ENCODE measurements at places on chromosomes 3 and 15.
A peak's percentile ranks its signal among the peaks of the same experiment; 100 is the strongest.

- no peak for DNase-seq
Observed at GRCh38 chr3:124352149-124352539, 360.2 kb upstream of the ROPN1 start.

GRCh38 chr3:112132554-112132953 is 494 bp downstream of the GCSAM start:
- DNase-seq = no peak

DNA sequence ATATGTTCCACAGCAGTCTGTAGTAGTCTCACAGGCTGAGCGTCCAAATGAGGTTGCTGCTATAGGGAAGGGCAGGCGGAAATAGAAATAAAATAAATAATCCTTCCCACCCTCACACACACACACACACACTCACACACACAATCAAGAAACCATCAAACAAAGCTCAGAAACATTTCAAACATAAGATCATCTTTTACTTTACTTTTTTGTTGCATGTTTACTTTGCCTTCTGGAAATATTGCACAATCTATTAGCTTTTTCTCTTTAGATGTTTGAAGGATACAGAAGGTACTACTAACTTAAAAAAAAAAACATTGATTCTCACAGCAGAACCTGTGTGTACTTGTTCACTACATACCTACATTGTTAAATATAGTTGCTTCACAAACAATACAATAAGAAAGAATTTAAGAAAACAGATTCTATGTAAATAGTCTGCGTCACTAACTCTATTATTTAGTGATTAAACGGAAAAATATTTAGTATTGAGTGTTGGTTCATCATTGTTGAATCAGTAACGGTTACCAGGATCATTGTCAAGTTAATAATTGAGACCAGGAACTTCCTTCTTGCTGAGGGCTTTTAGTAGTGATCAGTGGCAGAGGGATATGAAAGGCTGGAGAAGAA is 20.5 kb downstream of the ALCAM start:
- DNase-seq = no peak

DNA sequence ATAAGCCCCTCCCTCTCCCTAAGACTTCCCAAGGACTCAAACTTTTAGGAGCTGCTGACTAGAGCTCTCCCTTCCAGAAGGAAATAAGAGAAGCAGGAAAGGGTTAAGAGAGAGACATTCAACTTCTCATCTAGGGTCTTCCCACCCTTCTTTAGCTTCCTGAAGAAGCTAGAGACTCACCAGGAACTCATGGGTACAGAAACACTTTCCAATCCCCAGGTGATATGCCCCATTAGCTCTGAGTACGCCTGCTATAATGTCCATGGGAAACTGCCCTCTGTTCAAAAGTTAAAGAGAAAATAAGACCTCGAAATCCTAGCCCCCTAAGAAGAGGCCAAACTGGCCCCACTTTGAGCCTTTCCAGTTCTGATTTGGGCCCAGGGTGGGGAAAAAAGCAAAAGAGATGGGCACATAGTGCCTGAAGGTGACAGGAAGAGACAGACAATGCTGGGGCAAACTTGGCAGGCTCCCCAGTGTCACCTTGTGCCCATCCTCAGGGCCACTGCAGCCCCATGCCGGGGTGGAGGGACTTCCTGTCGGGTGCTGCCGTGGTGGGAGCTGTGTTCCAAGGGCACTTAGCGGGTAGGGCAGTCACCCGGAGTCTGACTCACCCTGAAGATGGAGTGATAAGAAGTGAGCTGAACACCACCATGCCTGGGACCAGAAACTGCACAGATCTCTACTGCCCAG is 29.5 kb downstream of the CCDC12 start:
- DNase-seq = peak; percentile 72

GRCh38 chr3:129402210-129402609 is 26.2 kb downstream of the EFCAB12 start:
- DNase-seq = no peak

GRCh38 chr3:186967686-186968085 is 37.4 kb downstream of the ST6GAL1 start:
- DNase-seq = no peak

DNA sequence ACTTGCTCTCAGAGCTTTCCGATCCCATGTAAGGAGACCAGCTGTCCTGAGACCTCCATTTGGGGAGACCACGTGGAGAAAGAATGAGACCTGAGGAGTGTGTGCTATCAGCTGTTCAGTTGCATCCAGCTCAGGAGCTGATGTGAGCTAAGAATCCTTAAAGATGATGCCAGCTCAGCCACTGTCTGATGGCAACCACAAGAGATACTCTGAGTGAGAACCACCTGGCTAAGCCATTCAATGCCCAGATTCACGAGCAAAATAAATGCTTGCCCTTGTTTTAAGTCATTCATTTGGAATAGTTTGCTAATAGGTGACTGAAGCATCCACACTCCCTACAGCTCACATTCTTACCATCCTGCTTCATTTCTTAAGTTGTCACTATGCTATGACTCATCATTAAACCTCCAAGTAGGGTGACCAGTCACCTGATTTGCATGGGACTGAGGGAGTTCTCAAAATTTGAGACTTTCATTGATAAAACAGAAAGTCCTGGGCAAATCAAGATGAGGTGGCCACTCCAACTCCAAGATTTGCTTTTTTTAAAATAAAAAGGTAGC is 56.4 kb downstream of the SPTSSB start:
- DNase-seq = no peak

DNA sequence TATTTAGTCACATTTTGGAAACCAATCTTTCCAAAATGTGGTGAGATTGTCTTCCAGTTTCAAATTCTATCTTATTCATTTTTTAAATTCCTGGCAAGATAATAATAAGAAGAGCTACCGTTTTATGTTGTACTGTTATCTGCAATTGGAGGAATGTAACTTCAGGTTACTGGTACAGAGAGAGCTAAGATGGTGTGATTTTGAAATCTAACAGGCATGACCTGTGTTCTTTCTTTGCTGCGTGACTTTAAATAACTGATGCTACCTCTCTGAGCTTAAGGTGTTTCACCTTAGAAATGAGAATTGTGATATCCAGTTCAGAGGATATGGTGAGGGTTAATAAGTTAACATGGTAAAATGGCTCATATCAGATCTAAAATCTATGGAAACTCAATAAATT is 21.7 kb downstream of the CADM2 start:
- DNase-seq = no peak

- DNase-seq = no peak
Observed at GRCh38 chr15:80992006-80992405, 2.4 kb upstream of the MESD start.

- DNase-seq = no peak
Observed at GRCh38 chr15:75799190-75799589, 44.1 kb upstream of the UBE2Q2 start.

DNA sequence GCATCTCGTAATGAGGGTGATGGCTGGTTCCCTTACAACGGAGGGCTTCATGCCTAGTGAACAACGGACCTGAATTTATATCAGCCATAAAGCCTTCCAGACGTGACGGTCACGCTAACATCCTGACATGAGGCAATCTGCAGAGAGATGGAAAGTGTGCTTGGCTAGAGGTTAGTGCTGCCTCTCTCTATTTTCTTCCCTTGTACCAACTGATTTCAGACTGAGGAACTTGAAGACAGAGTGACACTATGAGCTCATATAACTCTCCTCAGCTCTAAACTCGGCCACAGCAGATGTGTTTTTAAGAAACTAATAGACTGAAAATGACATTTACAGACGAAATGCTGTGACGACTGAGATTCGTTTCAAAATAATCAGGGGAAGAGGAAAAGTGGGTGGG is 122.4 kb downstream of the XXYLT1 start:
- no peak for DNase-seq

DNA sequence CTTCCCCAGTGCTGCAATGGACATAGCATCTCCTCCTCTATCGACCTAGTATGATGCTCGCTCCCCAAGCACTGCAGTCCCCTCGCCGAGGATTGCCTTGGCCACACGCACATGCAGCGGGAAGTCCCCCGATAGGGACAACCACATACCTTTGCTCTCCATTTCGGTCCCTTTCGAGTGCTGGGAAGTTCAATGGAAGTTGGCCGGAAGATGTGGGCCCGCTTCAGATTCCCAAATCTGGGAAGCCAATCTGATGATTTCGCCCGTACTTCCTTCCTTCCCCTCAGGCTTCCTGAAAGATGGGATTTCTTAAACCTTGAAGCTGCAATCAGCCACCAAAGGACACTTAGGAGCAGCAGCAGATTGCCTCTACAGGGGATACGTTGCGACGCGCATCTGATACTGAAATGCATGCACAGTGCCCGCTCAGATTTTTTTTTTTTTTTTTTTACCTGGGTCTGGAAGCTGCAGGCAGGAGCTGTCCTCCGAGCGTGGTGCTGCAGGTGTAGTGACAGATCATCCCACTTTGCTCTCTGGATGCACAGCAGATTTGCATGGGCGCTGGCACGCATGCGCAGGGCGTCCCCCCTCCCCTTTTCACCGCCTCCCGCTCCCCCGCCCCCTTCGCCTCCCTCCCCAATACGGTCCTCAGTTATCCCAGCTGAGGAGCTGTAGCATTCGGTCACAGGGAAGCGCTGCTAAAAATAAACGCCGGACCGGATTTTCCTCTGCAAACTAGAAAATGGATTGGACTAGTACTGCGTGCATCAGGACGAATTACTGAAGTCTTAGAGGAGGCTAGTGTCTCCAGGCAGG is at the start of gene FGF12:
Gene FGF12 (minus strand): TSS at position 510 of the 816 bp plus-strand sequence.
- DNase-seq = no peak

DNA sequence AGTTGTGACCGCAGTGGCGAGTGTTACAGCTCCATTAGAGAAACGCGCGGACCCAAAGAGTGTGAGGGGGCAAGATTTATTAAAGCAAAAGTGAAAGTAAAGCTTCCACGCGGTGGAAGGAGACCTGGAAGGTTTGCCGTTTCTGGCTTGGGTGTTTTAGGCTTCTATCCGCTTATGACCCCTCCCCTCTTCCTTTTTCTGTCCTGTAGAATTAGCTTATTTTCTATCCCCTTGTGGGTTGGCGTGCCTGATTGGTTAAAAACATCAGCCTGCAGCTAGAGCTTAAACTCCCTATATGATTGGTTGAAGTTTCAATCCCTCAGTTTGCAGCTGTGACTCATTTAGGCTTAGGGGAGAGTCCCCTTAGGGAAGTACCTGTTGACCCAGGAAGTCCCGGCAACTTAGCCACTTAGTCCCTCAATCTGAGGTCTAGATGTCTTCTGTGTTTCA is 39.6 kb downstream of the C3orf38 start:
- DNase-seq = no peak

DNA sequence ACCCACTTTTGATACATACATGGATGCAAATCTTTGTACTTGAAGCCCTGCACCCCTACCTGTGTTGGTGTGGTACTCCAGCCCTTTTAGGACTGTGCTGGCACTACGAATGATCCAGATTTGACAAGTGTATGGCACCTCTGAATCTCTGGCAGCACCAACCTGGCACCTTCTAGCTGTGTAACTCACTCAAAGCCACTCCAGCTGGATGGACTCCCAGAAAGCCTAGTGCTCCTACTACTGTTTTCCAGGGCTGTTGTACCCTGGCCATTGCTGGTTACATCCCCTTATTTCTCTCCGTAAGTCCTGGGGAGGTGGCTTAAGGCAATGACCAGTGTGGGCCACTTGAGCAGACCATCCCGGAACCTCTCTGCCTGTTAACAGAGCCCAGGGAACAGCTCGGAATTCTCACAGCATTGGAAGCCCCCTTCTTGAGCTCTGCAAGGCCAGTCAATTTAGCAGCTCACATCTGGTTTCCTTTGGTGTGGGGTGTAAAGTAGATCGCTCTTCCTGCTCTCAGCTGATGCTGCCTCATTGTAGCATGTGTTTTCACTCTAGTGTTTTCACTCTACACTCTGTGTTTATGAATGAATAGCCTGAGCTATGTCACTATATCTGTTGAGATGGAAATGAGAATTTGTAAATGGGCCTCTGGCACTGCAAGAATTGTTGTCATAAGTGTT is 12.2 kb downstream of the CALML4 start:
- no peak for DNase-seq

GRCh38 chr15:64599716-64600115 is 139.3 kb downstream of the ZNF609 start:
- DNase-seq = no peak

DNA sequence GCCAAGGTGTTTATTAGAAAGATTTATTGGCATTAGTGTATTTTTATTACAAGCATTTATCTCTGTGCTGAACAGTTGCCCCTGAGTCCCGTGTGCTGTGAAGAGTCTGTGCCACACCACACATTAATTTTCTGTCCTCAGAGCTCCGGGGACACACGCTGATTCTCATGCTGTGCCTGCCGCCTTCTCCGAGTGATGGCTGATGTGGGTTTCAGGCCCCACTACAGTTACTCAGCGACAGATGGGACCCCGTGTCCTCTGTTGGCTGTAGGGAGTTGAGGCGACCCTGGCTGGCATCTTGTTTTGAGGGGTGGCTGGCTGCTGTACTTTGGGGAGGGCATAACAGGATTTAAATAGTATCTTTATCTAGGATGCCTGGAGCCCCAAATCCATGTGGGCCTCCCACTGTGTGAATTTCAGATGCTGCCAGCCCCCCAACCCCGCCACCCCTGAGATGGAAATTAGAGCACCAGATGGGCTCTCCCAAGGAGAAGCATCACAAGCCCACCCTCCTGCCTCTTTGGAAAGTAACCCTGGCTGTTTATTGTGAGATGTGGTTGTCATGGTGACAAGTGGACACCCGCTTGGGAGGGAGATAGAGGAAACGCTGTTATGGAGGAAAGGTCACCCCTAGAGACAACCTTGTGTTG is 185.6 kb downstream of the APBA2 start:
- DNase-seq = no peak

DNA sequence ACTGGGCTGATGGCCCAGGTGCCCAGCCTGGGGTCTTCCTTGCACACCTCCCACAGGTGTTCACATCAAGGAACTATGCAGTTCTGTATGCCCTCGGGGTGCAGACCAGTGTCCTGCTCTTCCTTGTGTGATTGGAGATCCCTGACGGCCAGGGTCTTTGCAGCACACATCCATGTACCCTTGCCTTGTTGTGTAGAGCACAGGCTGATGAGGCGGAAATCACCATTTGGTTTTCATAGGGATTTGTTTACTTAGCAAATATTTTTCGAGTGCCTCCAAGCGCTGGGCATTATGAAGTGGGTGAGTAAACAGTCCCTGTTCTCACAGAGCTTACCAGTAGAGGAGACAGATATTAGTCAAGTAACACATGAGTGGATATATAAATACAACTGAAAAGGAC is 209.3 kb upstream of the UMPS start:
- no peak for DNase-seq

- no peak for DNase-seq
Observed at GRCh38 chr15:74768099-74768770, 13.6 kb upstream of the CSK start.

GRCh38 chr15:88949734-88950400 is 36.7 kb upstream of the MFGE8 start:
- no peak for DNase-seq

DNA sequence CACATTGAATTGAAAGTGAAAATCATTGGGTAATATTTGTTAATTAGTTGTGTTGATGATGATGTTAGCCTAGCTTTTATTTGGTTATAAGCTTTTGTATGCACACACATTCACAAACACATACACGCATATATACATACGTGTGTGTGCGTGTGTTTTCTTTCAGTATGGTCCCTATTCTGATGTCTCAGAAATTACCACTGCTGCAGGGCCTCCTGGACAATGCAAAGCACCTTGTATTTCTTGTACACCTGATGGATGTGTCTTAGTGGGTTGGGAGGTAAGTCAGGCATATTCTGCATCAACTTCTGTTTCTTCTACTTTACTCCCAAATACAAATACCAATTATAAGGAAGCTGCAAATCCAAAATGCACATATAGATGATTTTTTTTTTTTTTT is 102.1 kb downstream of the GHSR start:
- DNase-seq = no peak

- peak; percentile 30 for DNase-seq
Observed at GRCh38 chr3:141796889-141797781, 33.9 kb downstream of the GRK7 start.

- DNase-seq = no peak
Observed at GRCh38 chr3:62228467-62228866, 144.9 kb downstream of the FEZF2 start.

- DNase-seq = no peak
Observed at GRCh38 chr3:196096382-196096953, 14.6 kb upstream of the TFRC start.

Measured in central memory CD4-positive, alpha-beta T cell (primary cell).